Occipital lobe (tissue), 3 donors: ENCODE measurements at places on chromosomes 11 and 22.
A peak's percentile ranks its signal among the peaks of the same experiment; 100 is the strongest.

- no peak for DNase-seq
Observed at GRCh38 chr11:89487016-89487415, 4.2 kb downstream of the NOX4 start.

- DNase-seq = no peak
Observed at GRCh38 chr11:81658722-81659121, 1074.9 kb downstream of the FAM181B start.

- peak; percentile 36 for DNase-seq
Observed at GRCh38 chr11:9760193-9760575, 96.3 kb downstream of the SWAP70 start.

- no peak for DNase-seq
Observed at GRCh38 chr11:82639251-82639650, 94.4 kb downstream of the FAM181B start.
